ENCODE measurements at places on chromosomes 3 and 15. TPM values are rescaled to one million over a fixed set of nuclear protein-coding genes. Genes with fewer than 3 reads are reported as not detected.

GRCh38 chr3:48241796-48242455, 1.0 kb downstream of the ZNF589 start:
- no peaks in the 10 kb centered on the region for H3K27me3 ChIP-seq
- H3K4me3 ChIP-seq: peak overlapping the region; percentile 75
- no peaks in the 10 kb centered on the region for H3K4me1 ChIP-seq
- peaks cover 2% of the 10 kb centered on the region for H3K36me3 ChIP-seq

- peaks cover 29% of the 10 kb centered on the region for H3K4me1 ChIP-seq
- peak overlapping the region; percentile 80 for H3K27ac ChIP-seq
- peak; percentile 60 for DNase-seq
- peak overlapping the region; percentile 62 for H3K4me3 ChIP-seq
- no peaks in the 10 kb centered on the region for H3K36me3 ChIP-seq
These were observed 3.0 kb upstream of the TLE3 start for GRCh38 chr15:70100474-70101341.

DNA sequence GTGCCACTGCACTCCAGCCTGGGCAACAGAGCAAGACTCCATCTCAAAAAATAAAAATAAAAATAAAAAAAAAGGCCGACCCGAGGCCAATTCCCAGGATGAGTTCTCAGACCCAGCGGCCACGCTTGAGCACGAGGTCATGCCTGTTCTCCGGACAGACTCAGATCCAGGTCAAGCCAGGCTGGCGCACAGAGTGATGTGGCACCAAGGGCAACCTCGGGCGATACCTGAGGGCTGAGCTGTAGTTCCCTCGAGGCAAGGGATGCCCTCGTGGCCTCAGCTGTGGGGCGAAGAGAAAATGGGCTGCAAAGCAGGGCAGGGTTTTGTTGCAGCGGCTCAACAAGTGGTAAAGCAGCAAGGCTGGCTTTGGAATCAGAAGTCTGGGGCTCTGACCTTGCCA, 77.3 kb downstream of the C3orf70 start:
- H3K36me3 ChIP-seq: no peaks in the 10 kb centered on the region
- H3K27me3 ChIP-seq: peaks cover 3% of the 10 kb centered on the region
- DNase-seq: no peak
- no peak overlapping the region for H3K4me3 ChIP-seq

GRCh38 chr3:133441867-133442270, 42.0 kb downstream of the BFSP2 start:
- DNase-seq: no peak
- no peaks in the 10 kb centered on the region for H3K36me3 ChIP-seq
- H3K27me3 ChIP-seq: no peaks in the 10 kb centered on the region
- peaks cover 7% of the 10 kb centered on the region for H3K4me1 ChIP-seq
- H3K4me3 ChIP-seq: no peak overlapping the region
- H3K27ac ChIP-seq: no peak overlapping the region

TLR9 gene
- total RNA-seq: 0.34 TPM

DNA sequence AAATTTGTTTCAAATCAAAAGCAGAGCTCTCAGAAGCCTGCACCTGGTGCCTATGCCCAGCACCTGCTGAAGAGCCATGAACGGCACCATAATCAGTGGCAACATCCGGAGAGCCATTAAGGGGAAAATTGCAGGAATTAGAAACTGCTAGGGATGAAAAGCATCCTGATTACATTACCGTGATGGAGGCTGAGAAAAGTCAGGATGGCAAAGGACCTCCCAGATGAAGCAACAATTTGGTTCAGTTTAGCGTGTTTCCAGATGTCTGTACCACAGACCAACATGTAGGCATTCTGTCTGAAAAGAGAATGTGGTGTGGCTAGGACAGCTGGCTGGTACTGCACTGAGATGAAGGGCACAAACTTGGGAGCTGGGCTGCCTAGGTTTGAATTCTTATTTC, 106.1 kb downstream of the EOMES start:
- no peaks in the 10 kb centered on the region for H3K36me3 ChIP-seq
- no peak for DNase-seq
- H3K27me3 ChIP-seq: no peaks in the 10 kb centered on the region
- H3K27ac ChIP-seq: no peak overlapping the region
- no peak overlapping the region for H3K4me3 ChIP-seq
- H3K4me1 ChIP-seq: no peaks in the 10 kb centered on the region

C3orf85 gene
- not detected for total RNA-seq

DNA sequence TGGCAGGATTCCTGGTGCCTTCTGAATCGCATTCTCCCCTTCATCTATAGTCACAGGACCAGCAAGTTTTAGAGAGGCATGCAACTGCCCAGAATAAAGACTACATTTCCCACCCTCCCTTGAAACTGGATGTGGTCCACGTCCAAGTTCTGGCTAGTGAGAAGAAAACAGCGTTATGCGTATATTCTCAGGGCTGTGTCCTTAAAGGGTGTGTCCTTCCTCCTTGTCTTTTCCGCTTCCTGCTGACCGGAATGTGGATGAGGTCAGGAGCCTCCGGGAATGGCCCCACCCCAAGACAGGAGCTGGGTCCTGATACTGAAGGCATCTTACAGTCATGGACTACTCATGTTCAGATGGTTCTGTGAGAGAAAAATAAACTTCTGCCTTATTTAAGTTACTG, 20.2 kb downstream of the CHST2 start:
- H3K27me3 ChIP-seq: no peaks in the 10 kb centered on the region
- H3K27ac ChIP-seq: peak overlapping the region; percentile 16
- no peaks in the 10 kb centered on the region for H3K4me1 ChIP-seq
- no peak overlapping the region for H3K4me3 ChIP-seq

DNA sequence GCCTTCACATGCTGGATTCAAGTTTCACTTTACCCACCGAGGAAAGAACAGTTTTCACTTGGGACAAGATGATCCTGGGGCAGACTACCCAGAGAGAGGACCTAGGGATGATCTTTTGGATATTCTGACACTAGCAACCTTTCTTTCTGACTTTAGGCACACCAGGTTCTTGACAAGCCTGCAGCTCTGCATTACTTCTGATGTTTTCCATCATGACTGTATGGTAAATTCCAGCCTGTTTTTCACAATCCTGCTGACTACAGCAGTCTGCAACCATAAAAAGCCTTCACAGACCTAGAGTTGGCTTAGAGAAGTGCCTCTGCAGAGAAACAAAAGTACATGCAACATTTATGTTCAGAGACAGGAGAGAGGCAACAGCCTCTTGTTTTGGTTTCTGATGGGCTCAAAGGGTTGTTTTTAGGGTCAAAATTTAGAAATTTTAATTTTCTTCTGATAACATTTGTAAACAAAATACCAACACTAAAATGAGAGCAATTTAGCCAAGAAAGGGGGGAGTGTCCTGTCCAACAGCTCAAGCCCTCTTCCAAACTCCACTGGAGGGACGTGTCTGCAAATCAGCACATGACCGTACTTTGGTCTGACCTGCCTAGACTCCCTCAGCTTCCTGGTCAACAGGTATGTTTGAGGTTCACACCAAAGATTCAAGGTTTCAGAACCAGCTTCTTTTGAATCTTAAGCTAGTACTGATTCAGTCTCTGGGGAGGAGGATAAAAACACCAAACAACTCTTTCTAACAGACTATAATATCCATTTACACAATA, 799 bp downstream of the ABI3BP start:
- H3K4me3 ChIP-seq: peak overlapping the region; percentile 50
- H3K36me3 ChIP-seq: no peaks in the 10 kb centered on the region
- H3K4me1 ChIP-seq: no peaks in the 10 kb centered on the region
- H3K27ac ChIP-seq: peak overlapping the region; percentile 17
- DNase-seq: no peak

- no peak overlapping the region for H3K4me3 ChIP-seq
- no peaks in the 10 kb centered on the region for H3K27me3 ChIP-seq
- no peak for DNase-seq
- no peaks in the 10 kb centered on the region for H3K36me3 ChIP-seq
These were observed 6.6 kb upstream of the CPN2 start for GRCh38 chr3:194357681-194358080.

DNA sequence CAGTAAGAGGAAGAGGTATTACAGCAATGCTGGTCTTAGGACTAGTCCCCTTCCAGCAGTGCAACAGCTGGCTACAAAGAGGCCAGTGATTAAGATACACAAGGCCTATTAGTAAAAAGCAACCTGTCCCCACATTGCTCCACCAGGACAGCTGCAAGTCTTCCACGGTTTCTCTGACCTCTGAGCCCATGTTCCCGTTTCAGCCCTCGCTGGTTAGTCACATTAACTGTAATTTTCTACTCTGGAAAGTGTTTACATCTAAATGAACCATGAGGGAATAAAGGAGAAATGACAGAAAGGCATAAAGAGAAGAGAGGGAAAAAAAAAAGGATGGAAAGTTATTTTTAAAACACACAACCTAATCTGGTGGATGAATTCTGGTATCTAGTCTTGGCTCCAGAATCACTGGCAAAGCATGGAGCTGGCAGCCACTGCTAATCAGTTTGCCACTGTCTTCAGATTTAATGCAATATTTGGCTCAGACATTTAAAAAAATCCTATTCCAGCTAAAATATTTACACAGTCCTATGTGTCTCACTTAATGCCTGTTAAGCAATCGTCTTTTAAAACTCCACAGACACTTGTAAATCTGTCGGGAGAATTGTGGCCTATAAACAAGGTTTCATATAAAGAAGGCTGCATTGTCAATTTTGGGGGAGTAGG, 154.9 kb downstream of the GREM1 start:
- no peaks in the 10 kb centered on the region for H3K36me3 ChIP-seq
- no peak overlapping the region for H3K4me3 ChIP-seq
- no peaks in the 10 kb centered on the region for H3K27me3 ChIP-seq
- DNase-seq: peak; percentile 42
- no peaks in the 10 kb centered on the region for H3K4me1 ChIP-seq

SLC12A8 gene
- 0.55 TPM for total RNA-seq

ERICH6 gene
- total RNA-seq: not detected

SAMD7 gene
- not detected for total RNA-seq

NANOGP8 gene
- total RNA-seq: 0.27 TPM

- H3K27ac ChIP-seq: no peak overlapping the region
- no peaks in the 10 kb centered on the region for H3K36me3 ChIP-seq
- H3K4me3 ChIP-seq: no peak overlapping the region
These were observed 15.3 kb upstream of the PARP14 start for GRCh38 chr3:122665226-122665786.

DNA sequence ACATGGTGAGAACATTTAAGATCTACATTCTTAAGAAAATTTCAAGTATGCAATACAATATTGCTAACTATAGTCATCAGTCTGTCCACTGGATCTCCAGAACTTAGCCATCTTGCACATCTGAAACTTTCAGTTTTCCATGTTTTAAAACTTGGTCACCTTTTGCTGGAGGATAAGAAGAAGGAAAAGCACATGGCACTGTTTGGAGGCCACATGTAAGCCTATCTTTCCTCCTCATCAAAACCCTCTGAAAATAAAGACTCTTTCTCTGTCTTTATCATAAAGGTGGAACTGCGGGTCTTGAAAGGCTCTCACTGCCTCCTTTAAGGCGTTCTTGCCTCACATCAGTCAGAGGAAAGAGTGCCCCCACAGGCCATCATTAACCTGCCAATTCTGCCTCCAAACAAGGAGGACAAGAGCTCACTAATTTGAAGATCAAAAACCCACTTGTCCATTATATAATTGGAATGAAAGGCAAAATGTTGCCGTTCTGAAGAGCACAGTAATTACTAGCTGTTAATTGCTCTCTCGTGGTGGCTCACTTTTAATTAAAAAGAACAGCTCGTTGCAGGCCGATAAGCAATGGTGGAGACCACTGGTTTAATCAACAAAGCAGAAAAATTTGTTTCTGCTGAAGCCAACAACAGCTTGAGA, 157.8 kb downstream of the MECOM start:
- DNase-seq: no peak
- no peaks in the 10 kb centered on the region for H3K27me3 ChIP-seq
- no peak overlapping the region for H3K27ac ChIP-seq
- no peaks in the 10 kb centered on the region for H3K36me3 ChIP-seq
- no peaks in the 10 kb centered on the region for H3K4me1 ChIP-seq

- H3K36me3 ChIP-seq: no peaks in the 10 kb centered on the region
- peak; percentile 3 for DNase-seq
- H3K27ac ChIP-seq: no peak overlapping the region
- H3K4me1 ChIP-seq: no peaks in the 10 kb centered on the region
These were observed 191.3 kb downstream of the UBE3A start for GRCh38 chr15:25247407-25248038.

DNA sequence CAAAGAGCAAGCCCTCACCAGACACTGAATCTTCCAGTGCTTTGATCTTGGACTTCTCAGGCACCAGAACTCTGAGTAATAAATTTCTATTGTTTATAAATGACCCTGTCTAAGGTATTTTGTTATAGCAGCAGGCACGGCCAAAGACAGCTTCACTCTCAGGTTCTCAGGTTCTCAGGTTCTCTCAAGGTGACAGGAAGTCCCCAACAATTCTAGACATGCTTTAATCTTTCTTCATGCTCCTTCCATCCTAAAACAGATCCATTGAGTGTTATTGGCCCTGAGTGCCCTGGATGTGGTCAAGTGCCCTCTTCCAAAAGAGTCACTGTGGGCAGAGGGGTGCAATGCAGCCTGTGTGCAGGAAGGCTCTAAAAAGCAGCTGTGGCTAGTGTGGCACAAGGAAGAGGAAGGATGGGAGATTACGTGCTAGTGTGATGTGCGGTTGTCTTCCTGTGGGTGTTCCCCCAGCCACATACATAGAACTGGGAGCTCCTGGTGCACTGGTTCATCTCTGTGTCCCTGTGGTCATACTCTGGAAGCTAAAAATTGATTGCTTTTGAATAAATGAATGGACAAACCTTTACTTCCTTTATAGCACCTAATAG, 11.0 kb upstream of the RAB7A start:
- no peaks in the 10 kb centered on the region for H3K4me1 ChIP-seq
- DNase-seq: no peak
- H3K36me3 ChIP-seq: no peaks in the 10 kb centered on the region
- H3K4me3 ChIP-seq: no peak overlapping the region
